ENCODE measurements at places on chromosomes 1 and 21.
A peak's percentile ranks its signal among the peaks of the same experiment; 100 is the strongest.

- no peak for DNase-seq
Observed at GRCh38 chr1:1167398-1167821, 6.3 kb upstream of the TTLL10 start.

GRCh38 chr21:43272591-43272990 lies 103.8 kb downstream of the CRYAA start:
- DNase-seq: no peak

DNA sequence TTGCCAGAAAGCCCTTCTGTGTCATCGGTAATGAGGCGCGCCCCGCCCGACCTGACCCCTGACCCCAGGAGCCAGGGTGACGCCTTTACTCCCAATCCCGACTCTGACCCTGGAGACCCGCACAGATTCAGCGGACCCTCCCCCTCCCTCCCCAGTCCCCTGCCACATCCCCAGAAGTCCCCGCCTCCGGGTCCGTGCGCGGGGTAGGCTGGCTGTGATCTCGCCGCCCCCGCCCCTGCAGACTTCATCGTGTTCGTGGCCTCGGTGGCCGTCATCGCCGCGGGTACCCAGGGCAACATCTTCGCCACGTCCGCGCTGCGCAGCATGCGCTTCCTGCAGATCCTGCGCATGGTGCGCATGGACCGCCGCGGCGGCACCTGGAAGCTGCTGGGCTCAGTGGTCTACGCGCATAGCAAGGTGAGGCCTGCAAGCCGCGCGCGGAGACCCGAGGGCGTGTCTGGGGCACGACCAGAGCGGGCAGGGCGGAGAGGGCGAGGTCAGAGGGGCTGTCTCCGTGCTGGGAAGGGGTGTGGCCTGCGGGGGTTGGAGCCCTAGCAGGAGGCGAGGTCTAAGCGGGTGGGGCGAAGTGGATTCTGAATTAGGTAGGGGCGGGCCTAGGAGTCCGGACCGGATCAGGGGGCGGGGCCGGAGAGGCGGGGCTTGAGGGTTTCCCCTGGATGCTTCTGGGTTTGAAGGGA lies 34.8 kb downstream of the KCNQ4 start:
- DNase-seq: peak; percentile 89

DNA sequence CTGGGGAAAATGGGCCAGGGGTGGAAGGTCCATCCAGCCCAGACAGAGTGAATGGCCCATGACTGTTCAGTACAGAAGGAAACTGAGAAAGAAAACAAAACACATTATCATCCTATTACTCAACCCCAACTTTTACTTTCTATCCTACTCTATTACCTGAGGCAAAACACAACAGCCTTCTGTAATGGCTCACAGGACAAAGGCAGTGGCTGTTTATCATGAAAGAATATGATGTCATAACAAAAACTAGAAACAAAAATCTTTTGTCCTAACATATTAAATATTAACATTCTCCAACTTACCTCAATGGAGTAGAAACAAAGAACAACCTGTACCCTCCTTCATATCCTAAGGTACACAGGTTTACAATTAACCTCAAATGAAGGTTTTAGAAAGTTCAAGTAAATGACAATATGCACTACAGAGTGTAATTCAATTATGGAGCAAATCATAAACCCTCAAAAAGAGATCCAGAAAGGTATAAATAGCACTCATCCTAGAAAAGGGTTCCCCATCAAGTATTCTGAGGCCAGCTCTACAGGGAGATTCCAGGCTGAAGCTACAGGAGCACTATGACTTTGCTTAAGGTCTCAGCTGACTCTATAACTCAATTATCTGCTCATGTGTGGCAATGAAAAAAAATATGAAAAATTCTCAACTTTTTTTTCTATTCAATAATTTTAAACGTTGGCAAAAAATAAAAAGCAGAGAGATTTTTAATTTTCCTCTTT lies 15.1 kb downstream of the ELK4 start:
- no peak for DNase-seq

DNA sequence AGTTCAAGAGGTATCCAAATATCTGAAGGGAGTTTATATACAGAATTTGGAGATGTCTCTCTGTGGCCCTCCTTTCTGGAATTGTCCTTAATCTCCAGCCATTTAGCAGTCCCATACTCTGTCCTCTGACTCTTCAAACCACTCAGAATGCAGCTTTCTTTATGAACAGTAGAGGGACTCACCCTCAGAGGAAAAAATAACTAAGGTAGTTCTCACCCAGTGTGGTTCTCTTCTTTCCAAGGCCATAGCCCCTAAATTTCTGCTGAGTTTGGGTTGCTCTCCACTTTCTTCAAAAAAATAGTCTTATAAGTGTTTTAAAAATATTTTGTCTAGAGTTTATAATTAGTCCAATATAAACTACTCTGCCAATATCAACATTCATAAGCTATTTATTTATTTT lies 369.7 kb downstream of the MATN1 start:
- DNase-seq: no peak

DNA sequence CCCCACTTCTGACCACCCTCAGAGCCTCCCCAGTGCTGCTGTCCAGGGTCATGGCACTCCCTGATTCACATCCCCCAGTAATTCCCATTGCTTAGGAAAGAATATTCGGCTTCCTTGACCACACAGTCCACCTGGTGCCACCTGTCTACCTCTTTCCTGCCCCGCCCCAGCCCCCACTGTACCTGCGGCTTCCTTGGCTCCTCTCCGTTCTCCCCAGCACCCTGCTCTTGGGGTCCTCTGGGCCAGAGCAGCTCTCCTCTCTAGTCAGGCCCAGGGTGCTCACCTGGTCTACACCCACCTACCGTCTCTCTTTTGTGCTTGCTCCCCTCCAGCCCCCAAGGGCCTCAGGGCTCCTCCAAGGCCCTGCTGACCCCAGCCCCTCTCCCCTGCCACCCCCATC lies 142.6 kb downstream of the PEX14 start:
- DNase-seq: no peak

GRCh38 chr1:87686136-87686495 lies 357.4 kb downstream of the LMO4 start:
- DNase-seq: no peak

DNA sequence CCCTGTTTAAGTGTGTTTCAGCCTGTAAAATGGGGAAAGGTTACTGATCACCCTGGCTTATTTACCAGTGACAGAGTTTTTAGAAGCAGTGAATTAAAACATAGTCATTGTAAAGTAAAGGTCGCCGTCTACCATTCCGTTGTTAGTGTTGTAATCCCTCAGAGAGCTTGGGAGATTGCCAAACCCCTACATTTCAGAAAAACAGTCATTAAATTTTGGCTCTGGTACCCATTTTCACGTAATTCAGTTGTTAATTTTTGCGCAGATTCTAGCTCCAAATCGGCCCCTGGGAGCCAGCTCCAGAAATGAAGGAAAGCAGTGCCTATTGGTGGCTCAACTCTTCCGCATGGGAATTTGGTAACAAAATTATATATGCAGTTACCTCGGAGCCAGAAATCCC lies 127.7 kb upstream of the AJAP1 start:
- DNase-seq: no peak

DNA sequence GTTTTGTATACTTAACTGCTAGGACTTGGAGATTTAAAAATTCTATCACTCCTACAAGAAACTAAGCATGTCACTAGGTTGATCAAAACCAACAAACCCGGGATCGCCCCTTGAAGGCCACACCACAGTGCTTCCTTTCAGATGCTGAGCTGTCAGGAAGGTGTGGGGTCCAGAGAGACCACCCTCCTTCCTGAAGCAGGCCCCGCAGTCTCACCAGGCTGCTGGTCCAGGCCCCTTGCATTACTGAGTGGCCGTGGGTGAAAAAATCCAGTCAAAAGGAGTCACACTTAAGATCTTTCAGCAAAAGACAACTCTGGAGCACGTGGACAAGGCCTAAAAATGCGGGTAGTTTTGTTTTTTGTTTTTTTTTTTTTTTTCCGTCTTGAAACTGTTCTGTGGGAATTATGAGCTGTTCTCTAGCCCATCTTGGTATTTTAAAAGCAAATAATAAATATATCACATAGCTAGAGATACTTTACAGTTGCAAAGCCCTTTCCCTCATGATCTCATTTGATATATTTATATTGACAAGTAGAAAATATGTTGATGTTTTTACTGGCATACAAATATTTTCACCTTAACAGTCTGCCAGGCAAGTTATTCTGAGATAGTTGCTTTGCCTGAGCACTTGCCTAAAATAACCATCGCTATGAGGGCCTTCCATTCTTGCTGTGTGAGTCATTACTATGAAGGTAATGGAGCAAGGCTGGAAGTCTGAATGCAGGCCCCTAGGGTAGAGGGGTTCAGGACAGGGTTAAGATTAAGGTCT lies 73.1 kb upstream of the EDEM3 start:
- DNase-seq: no peak

GRCh38 chr1:163275222-163275621 lies 46.5 kb upstream of the NUF2 start:
- peak; percentile 17 for DNase-seq

DNA sequence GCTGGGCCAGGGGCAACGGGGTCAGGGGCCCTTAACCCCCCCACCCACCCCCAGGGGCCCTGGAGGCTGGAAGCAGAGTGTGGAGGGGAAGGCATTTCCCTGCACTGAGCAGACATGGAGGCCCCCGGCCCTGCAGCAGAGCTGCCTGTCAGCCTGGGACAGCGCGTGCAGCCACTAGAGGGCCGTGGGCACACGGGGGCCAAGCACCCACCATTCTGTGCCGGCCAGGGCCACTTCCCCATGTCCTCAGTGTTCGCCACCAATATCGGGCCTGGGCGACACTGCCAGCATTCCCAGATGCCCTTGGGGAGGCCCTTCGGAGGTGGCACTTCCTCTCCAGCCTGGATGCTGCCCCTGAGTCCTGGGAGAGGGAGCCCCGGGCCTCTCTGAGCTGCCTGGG lies 23.2 kb upstream of the ARHGEF16 start:
- DNase-seq: no peak

- no peak for DNase-seq
Observed at GRCh38 chr21:41774467-41775148, 7.8 kb upstream of the RIPK4 start.

GRCh38 chr1:22216210-22216883 lies 73.5 kb upstream of the WNT4 start:
- DNase-seq: no peak

DNA sequence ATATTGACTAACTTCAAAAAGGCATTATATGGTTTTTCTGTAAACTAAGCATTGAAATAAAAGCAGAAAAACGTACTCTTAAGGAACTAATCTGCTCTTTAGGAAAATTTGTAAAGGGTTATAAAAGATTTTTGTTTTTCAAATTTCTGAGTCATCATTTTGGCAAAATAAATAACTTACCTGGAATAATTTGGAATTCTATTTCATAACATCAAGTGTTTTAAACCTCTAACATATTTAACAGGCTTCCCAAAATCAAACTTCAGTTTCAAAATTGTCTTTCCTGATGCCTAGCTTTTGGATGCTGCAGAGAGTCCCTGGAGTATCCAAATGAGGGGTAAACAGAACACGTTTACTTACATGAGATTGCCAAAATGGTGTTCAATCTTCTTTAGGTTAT lies 108.5 kb downstream of the COP1 start:
- no peak for DNase-seq

DNA sequence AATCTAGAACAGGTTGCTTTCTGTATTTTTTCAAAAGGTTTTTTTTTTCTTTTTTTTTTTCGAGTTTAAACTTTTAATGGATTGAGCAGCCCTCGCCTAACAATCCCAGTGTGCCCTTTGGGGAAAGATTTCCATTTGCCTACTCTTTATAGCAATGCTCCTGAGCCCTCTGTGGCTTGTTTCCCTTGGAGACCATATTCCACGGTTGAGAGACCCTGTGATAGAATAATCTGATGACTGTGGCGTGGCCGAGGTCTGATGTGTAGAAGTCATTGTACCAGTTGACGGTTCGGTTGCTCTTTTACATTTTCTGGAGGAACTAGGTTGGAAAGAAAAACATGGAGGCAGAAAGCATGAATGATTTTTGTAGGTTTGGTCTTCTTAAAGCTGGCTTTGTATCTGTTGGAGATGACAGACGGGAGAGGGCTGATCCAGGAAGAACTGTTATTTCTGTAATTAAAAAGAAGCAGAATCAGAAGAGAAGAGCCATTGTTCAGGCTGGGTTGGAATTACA lies 305.7 kb upstream of the NRIP1 start:
- no peak for DNase-seq

Data from CD4-positive, alpha-beta memory T cell (primary cell).